Fibroblast of skin of scalp (primary cell): ENCODE measurements at places on chromosomes 5 and 9.

DNA sequence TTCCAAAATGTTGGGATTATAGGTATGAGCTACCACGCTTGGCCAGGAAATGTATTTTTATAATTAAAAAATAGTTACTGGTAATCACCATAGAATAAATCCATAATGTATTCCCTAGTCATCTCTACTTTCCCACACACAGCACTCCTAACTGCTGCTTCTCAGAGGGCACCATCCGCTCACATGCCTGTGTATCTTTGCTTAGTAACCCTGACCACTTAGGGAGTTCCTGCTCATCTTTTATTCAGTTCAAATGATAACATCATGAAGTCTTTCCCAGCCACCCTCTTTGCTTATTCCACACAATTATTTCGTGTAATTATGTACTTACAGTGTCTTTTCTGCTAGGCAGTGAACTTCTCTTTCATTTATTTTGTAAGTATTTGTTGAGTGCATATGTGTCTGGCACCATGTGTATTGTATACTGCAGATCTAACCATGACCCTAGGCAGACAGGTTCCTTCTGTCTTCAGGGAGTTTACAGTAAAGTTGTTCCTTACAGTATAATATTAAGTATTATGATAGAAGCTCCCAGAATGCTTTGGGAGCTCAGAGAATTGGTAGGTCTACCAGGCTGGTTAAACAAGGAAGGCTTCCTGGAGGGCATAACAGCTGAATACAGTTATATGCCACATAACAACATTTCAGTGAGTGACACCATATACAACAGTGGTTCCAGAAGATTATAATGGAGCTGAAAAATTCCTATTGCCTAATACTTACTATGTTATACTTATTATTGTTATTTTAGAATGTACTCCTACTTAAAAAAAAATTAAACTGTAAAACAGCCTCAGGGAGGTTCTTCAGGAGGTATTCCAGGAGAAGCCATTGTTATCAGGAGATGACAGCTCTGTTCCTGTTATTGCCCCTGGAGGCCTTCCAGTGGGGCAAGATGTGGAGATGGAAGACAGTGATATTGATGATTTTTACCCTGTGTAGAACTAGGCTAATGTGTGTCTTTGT, 39.2 kb downstream of the DCAF10 start:
- peak; percentile 22 for DNase-seq

DNA sequence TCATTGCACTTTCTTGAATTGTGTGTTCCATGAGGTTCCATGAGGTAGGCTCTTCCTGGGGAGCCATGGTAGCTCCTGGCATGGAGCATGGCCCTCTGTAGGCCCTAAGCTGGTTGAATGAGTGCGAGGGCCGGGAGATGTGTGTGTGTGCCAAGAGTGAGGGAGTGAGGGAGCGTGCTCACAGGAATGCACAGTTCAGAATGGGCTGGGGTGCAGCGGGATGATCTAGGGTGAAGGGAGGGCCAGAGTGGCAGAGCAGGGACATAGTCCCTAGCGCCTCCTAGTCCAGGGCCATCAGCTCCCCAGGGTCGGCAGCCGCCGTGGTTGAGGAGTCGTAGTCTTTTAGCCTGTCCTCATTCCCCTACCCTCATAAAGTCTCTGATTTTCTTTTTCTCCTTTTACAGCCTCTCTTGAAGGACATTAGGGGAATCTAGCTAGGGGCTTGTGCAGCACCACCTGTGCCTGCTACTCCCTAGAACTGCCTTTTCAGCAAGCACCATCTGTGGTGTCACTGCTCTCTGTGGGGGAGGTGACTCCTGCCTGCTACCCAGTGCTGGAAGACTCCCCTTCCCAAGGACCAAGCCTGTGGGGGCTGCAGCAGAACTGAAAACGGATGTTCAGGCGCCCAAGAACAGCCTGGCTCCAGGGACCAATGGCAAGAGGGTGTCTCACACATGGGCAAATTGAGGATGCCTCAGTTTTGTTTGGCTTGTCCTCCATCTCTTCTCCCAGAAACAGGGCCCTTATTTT, 65.3 kb upstream of the PPARGC1B start:
- no peak for DNase-seq

- DNase-seq, result no peak
These were observed 157.3 kb downstream of the RXRA start for GRCh38 chr9:134483361-134484184.

DNA sequence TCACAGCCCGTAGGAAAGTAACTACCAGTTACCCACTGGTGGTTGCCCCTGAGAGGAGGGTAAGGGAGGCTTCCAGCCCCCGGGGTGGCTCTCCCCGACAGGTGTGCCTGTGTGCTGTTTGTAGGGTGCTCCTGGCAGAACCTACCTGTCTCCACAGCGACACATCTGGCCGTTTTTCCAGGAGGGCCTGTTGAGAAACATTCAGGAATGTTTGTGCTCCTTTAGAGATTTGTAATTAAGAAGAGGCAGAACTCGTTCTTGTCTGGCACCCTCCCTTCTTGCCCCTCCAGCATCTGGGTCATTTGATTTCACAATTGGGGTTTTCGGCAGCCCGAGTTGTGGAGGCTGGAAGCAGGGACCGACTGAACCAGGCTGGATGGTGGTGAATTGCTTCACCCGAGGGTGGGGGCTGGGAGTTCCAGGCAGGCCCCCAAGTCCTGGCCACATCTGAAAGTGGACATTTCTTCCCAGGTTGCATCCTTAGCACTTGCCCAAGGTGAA, 74.2 kb downstream of the WWC1 start:
- no peak for DNase-seq

DNA sequence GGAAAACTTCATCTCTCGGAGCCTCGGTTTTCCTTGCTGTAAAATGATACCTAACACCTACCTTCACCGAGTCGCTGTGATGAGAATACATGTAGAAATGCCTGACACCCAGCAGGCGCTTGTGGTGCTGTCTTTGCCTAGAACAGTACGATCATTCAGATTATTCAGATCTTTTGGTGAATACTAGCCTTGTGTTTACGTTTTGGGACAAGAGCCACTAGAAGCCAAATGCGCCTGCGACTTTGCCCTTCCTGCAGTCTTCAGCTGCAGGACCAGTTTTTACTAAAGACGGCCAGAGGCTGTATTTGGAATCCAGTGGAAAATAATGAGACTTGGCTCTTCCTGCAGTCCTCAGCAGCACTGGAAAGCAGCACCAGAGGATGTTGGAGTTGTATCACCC, 189.6 kb downstream of the TRIO start:
- DNase-seq, result no peak

- DNase-seq, result peak; percentile 26
These were observed 473.0 kb downstream of the PLK2 start for GRCh38 chr5:57986761-57987341.

- DNase-seq, result no peak
These were observed 104.1 kb downstream of the GAS1 start for GRCh38 chr9:86843206-86843605.

GRCh38 chr5:117131876-117132275, 557.3 kb upstream of the SEMA6A start:
- peak; percentile 4 for DNase-seq

- DNase-seq, result no peak
These were observed 8.5 kb upstream of the PRXL2C start for GRCh38 chr9:96663506-96664120.

DNA sequence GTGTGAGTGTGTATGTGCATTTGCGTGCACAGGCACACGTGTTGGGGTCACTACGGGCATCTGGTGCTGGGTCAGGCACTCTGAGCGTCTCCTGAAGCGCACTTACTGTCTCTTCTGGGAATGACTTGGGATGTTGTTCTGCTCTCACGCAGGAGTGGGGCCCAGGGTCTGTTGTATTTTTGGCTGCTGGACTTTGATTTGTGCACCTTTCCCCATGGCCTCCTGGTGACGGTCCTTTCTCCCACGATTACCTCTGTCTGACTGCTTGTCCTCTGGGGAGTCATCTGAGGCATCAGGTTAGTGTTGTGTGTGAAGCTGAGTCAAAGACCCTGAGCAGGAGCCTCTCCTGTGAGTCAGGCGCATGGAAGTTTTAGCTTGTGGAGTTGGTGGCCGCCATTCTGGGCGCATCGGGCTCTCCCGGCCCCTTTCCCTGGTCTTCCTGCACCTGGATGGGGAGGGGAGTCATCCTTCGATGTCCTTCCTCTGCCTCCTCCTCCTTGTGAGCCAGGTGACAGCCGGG, 62.1 kb downstream of the RXRA start:
- no peak for DNase-seq
